ENCODE measurements at places on chromosomes 1 and 21. TPM values are rescaled to one million over a fixed set of nuclear protein-coding genes. Genes with fewer than 3 reads are reported as not detected.

KCNA3 gene
- total RNA-seq = under 0.01 TPM

DENND2C gene
- 5.3 TPM for total RNA-seq

LCE2B gene
- total RNA-seq = not detected

OLIG2 gene
- total RNA-seq = not detected

PTGFR gene
- 77.5 TPM for total RNA-seq

GRIK3 gene
- total RNA-seq = not detected

EFHD2 gene
- total RNA-seq = 11.1 TPM

TRIM63 gene
- total RNA-seq = 1.5 TPM

SYT14 gene
- total RNA-seq = 0.08 TPM

ZBTB40 gene
- total RNA-seq = 10.0 TPM

LCE1E gene
- not detected for total RNA-seq

Measured in fibroblast of the aortic adventitia (primary cell).